ENCODE measurements at places on chromosomes 11 and 22. TPM values are rescaled to one million over a fixed set of nuclear protein-coding genes. Genes with fewer than 3 reads are reported as not detected.

DNA sequence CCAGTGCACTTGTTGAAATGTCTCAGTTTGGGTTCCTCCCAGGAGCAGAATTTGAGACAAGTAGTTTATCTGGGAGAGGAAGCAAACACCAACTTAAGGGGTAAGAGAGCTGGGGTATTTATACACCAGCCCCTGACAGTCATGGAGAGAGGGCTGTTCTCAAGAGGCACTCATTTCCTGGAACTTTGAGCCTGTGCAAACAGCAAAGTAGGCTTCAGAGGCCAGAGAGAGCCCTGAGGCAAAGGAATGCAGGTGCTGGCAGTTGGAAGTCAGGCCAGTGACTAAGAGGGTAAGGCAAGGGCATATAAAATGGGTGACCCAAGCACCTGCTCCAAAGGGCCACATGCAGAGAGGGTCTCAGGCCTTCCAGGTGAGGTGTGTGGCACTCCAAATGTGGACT lies 16.1 kb downstream of the MS4A18 start:
- no peak for DNase-seq

DNA sequence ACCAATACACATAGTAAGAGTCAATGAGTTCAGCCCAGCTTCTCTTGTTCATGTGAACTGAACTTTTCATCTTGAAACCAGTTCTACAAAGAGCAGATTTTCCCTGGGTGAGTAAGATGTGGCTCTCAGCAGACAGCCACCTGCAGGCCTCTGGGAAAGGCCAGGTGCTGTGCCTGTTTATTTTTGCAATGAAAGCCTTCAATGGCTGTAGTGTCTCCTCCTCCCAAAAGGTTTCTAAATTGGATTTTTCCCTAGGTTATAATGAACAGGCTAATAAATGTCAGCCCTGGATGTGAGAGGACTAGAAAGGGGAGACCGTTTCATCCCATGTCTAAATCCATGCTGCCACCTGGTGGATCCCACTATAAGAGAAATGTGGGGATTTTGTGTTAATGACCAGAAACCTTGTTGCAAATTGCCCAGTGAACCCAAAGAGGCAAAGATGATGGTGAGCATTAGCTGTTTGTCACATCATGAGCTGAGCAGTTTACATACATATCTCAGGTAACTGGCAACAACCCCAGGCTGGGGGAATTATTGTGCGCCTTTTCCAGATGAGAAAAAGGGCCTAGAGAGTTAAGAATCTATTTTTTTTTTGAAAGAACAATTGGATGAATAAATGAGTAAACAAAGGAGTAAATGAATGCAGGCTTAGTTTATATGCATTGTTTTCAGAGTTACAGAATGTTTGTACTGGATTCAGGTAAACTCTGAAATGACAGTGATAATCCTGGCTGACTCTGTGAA lies 12.7 kb downstream of the C11orf91 start:
- peak; percentile 45 for DNase-seq

Gene POU2AF1
- total RNA-seq = not detected

GRCh38 chr11:126790550-126791081 lies 210.0 kb downstream of the KIRREL3 start:
- no peak for DNase-seq

- no peak for DNase-seq
These were observed 119.6 kb upstream of the BLID start for GRCh38 chr11:122235615-122236014.

GRCh38 chr11:64131683-64132190 lies 34.2 kb downstream of the MACROD1 start:
- DNase-seq = no peak

DNA sequence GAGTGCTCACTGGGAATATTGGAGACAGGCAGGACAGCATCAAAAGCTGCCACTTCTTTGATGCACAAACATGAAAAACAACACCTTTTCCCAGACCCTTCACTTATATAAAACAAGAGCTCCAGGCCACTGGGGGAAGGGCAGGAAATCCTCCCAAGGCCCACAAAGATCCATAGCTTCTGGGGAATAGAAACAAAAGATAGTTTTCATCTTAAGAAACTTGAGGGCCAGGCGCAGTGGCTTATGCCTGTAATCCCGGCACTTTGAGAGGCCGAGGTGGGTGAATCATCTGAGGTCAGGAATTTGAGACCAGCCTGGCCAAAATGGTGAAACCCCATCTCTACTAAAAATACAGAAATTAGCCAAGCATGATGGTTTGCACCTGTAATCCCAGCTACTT lies 15.3 kb downstream of the RTL6 start:
- no peak for DNase-seq

GRCh38 chr11:118536726-118537125 lies 5.7 kb downstream of the TMEM25 start:
- DNase-seq = no peak

DNA sequence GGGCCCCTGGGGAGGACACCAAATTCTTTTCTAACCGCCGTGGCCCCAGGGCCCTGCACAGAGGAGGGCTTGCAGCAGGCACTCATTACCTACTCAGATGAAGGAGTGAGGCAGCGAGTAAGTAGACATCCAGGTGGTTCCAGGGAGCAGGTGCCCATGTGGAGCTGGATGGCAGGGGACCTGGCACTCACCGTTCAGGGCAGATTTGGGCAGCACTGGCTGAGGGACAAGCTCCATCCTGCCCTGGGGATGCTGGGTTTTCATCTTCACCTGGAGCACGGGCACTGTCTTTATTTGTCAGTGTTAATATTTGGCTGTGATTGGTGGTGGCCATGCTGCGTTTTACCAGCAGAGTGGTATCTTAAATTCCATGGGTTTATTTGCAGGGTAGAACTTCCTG lies 1182.7 kb downstream of the BRD1 start:
- DNase-seq = no peak

Gene CARD10
- 4.7 TPM for total RNA-seq

- DNase-seq = no peak
These were observed 166.8 kb downstream of the MYO18B start for GRCh38 chr22:25908755-25909154.

DNA sequence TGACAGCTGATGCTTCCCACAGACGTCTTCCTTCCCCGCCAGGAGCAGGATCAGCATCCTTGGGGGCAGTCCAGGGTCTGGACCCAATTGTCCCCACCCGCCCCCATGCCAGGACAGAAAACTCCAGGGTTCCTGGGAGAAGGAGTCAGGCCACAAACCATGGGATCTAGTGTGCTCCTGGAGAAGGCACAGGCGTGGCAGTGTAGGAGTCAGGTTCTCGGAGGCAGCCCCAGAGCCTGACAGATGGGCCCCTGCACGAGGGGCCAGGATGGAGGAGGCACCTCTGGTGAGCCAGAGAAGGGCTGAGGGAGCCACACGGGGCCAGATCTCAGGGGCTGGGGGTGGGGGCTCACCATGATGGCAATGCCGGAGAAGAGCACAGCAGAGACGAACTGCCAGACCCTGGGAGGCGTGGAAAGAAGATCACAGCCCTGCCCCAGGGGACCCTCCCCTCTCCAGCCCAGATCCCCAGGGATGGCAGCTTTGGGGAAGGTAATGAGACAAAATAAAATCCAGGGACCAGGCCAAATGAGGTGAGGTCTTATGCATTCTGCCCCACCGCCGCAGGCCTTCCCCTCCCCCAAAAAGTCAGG lies 13.6 kb downstream of the TP53I11 start:
- no peak for DNase-seq

Gene ZNF215
- 3.3 TPM for total RNA-seq

DNA sequence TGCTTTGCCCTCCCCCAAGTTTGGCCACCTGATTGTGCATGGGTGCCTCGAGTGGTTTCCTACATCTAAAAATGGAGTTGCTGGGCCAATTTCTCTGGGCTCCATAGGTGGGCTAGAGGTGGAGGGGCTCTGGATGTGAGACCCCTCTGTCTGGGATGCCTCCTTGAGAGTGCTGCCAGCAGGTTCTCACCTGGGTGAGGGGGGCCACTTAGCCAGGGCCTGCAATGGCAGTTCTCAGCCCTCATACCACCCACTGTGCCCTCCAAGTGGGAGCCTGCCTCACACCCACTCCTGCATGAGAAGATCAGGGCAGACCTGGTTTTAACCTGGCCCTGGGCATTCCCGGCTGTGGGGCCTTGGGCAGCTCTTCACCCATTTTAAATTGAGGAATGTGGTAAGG lies 83.9 kb downstream of the CABIN1 start:
- no peak for DNase-seq

GRCh38 chr11:116696381-116696941 lies 76.3 kb downstream of the BUD13 start:
- no peak for DNase-seq

Gene HBE1
- total RNA-seq = 0.29 TPM

GRCh38 chr11:117073539-117073938 lies 24.7 kb downstream of the SIK3 start:
- no peak for DNase-seq

Gene KRTAP5-9
- total RNA-seq = not detected

Gene TTC36
- not detected for total RNA-seq

Gene TMX2
- 124 TPM for total RNA-seq

Gene BTBD18
- not detected for total RNA-seq

DNA sequence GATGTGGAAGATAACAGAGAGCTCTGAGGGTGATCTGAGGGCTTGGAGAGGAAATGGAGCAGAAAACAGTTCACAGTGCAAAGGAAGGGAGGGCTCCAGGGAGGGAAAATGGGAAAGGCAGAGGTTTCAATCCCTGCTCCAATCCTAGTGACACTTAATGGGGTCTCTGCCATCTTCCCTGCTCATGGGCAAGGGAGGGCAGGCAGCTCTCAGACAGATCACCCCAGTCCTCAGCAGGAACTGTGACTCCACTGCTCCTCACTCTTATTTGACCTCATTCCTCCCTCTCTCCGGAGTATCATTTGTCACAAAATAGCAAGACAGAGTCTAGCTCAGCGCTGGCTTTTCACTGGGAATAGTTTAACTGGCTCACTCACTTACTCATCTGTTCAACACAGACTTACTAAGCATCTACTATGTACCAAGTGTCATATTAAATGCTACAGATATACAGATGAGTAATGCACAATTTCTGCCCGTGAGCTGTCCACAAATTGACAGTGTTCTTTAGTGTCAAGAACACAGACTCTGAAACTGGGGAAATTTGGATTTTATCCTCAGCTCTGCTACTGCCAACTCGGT lies 817.4 kb downstream of the OPCML start:
- no peak for DNase-seq

Gene ADSL
- 140 TPM for total RNA-seq

DNA sequence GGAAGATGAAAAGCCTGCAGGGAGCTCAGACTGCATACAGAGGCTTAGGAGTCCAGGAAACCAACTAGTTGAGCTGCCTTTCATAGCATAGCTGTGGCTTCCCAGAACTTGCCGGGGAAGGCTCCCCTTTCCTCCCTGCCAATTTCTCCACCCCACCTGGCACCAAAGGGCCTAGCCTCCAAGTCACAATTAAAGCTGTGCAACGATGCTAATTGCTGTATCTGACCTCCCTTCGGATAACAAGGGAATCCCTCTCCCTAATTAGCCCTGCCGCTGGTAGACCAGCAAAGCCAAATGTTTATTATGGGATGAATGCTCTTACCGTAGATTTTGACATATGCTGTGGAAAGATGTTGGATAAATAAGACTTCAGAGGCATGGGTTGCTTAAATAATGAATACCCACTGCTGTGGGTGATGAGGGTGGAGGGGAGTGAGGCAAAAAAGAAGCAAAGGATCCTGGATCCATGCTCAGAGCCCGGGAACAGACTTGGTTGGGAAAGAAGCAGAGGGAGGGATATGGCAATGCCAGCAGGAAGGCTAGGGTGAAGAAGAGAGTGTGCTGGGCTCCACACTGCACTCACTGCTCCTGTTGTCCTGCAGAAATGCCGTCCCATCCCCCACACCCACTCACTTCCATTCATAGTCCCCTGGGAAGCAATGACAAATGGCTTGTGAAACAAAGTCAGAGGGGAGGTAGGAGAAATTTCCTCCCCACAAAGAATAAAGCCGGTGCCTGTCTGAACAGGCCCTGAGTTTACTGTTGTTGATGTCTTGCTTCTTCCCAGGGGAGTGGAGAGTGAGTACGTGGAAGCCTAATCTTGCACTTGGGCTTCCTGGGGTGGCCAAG lies 608.1 kb upstream of the CADM1 start:
- DNase-seq = no peak

DNA sequence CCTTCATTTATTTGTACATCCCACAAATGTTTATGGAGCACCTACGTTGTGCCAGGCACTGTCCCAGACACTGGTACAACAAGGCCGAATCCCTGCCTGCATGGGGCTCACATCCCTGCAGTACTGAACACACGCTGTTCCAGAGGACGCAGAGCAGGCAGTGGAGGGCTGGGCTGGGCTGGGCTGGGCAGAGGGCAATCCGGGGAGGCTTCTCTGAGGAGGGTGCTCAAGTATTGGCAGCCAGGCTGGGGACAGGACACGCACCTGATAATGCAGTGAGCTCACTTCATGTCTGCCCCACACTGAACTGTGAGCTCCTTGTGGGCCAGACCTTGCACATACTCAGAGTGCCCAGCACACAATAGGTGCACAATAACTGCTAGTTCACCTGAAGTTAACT lies 34.1 kb downstream of the CYTH4 start:
- no peak for DNase-seq

Gene BAIAP2L2
- not detected for total RNA-seq

Gene PLCB3
- total RNA-seq = 15.4 TPM

- no peak for DNase-seq
These were observed 37.9 kb downstream of the DUSP8 start for GRCh38 chr11:1534171-1534570.

- peak; percentile 65 for DNase-seq
These were observed 48.1 kb downstream of the CYTH4 start for GRCh38 chr22:37330200-37331033.

DNA sequence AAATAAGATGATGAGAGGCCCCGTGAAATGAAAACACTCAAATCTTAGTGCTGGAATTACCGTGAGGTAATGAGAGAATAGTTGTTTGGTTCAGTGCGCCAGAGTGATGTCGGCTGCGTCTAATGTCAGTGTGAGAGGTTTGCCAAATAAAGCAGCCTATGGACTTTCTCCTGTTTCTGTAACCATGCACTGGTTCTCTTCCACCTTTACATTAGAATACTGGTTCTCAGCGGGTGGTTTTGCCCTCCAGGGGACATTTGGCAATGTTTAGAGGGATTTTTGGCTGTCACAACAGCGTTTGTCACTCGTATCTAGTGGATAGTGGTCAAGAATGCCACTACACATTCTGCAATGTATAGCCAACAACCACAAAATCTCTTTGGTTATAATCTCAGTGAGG lies 1.1 kb downstream of the OOSP4B start:
- DNase-seq = no peak

Gene MS4A4A
- total RNA-seq = not detected

- DNase-seq = no peak
These were observed 4.6 kb downstream of the SLC29A2 start for GRCh38 chr11:66366844-66367477.
